ENCODE measurements at places on chromosomes 4 and X.

- DNase-seq, result no peak
These were observed 12.2 kb downstream of the TRPC3 start for GRCh38 chr4:121939690-121940089.

DNA sequence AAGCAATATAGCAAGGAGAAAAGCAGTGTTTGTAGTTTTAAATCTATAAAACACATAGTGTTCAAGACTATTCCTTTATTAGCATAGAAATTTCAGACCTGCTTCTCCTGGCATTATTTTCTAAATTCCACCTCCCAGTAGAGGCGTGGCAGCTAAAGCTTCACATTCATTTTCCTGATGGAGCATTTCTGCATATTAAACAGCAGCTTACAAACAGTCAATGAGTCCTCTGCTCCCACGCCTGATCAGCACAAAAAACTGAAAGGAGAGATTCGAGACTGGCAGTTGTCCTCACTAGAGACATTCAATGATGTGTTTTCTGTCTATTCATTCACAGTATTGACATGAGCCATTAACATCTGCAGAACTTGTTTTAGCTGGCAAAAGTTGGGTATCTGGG lies 61.4 kb downstream of the SHISA3 start:
- DNase-seq, result no peak

GRCh38 chr4:30903502-30904214 lies 183.5 kb downstream of the PCDH7 start:
- no peak for DNase-seq

GRCh38 chr4:87734084-87734483 lies 65.3 kb upstream of the IBSP start:
- DNase-seq, result no peak

DNA sequence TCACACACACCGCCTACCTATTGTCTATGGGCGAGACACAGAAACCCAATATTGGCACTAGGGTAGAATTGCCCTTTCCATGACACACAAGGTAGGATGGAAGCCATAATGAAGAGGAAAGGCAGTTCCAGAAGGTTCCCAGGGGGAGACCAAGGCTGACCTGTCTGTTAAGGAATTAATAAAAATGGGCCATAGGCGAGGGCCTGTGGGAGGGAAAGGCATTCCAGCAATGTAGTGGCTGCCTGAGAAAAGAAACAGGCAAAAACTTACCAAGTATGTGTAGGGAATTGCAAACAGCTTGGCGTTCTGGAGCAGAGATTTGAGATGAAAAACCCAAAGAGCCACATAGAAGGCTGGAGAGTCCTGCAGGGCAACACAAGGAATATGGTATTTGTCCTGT lies 19.1 kb downstream of the MAGED2 start:
- no peak for DNase-seq

GRCh38 chrX:1581132-1581531 lies 10.3 kb upstream of the AKAP17A start:
- peak; percentile 59 for DNase-seq
